HFFc6 (cell line): ENCODE measurements at places on chromosomes 12 and 14.

- no peak for DNase-seq
Observed at GRCh38 chr12:105461271-105461943, 130.9 kb downstream of the C12orf75 start.

DNA sequence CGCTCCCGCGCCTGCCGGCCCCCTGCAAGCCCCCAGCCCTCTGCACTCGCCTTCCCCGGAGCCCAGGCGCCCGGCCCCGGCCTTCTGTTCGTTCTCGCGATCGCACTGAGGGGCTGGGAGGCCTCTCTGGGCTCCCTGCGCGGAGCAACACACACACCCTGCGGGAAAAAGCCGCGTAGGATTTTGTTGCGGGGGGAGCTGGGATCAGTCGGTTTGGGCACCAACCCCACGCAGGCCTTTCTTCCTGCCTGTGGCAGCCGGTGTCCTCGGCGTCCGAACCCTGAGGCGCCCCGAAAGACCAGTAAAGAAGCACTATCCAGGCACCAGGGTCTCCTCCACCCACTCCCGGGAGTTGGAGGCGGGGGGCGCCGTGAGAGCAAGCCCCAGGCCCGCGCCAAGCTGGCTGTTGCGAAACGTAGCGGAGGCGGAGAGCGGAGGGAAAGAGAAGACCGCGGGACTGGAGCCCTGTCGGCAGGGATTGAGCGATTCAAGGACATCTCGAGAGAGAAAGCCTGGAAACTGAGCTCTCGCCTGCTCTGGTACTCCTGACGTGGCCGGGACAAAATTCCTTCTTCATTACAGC, 1.9 kb upstream of the HOXC5 start:
- DNase-seq = peak; percentile 6

GRCh38 chr14:104360501-104360900, 219.1 kb upstream of the C14orf180 start:
- DNase-seq = no peak

- DNase-seq = no peak
Observed at GRCh38 chr12:15691388-15691787, 97.8 kb downstream of the EPS8 start.

DNA sequence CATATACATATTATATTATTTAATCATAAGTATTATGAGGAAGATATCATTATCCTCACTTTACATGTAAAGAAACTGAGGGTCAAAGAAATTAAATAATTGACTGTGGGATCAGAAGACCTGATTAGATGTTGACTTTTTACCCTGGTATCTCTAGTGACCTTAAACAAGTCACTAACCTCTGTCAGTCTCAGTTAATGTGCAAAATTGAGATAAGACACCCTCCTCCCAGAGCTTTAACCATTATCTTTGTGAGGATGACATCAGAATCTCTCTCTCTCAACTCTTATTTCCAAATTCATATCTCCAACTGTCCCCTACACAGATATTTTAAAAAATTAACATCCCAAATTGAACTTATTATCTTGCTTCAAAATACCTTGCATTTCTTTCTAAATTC, 177.8 kb downstream of the KLHL28 start:
- DNase-seq = no peak

DNA sequence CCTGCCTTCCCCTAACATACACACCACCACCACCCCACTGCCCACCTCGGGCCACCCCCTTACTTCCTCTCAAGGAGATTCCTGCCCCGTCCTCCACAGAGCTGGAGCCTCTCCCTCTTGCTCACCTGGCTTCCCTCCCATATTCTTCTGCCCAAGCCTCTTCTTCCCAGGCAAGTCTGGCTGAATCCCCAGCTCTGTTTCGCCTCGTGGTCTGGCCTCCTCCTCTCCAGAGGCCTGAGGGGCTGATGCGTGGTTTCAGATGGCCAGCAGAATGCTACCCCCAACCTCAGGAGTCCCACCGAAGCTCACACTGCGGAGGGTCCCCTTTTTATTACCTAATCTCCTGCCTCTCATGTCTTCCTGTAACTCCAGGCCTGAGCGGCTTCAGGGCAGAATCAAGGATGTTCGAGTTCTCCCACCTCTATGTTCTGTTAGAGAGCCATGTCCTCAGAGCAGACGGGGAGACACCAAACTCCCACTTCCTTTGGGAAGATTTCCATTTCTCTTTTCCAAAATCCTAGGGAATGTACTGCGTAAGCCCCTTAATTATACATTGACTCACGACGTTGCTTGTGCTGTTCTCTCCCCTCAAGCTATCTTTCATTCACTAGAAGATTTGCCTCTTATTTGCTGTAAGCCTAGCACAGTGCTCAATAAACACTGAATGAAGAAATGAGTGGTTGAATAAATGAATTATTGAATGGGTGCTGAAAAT, 33.9 kb upstream of the LTBP2 start:
- DNase-seq = no peak
